CD4-positive, alpha-beta T cell (primary cell): ENCODE measurements at places on chromosomes 11 and 22.

DNA sequence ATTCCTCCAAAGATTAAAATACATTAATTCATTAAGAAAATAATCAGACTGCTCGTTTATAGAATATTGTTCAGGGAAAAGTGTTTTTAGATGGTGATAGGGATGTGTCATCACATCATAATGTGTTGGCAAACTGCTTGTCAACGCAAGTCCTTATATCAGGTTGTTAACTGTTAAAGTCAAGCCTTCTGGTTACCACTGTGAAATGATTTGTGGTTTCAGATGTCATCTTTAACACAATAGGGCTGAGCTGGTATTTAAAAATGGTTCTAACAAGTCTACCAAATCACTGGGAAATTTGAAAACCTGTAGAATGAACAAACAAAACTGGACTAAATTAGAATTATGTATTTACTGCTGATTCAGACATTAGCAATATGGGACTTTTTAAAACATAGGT, 2.4 kb upstream of the MMP13 start:
- no peak for DNase-seq

DNA sequence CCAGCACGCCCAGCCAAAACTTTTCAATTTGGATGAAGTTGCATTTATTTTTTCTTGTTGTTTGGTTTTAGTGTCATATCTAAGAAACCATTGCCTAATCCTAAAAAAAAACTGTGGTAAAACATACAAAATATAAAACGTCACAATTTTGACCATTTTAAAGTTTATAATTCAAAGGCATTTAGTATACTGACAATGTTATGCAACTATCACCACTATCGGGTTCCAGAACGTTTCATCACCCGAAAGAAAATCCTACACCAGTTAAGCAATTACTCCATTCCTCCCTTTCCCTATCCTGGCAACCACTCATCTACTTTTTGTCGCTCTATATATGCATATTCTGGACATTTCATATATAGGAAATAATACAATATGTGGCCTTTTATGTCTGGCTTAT, 30.5 kb upstream of the PHOX2A start:
- no peak for DNase-seq

DNA sequence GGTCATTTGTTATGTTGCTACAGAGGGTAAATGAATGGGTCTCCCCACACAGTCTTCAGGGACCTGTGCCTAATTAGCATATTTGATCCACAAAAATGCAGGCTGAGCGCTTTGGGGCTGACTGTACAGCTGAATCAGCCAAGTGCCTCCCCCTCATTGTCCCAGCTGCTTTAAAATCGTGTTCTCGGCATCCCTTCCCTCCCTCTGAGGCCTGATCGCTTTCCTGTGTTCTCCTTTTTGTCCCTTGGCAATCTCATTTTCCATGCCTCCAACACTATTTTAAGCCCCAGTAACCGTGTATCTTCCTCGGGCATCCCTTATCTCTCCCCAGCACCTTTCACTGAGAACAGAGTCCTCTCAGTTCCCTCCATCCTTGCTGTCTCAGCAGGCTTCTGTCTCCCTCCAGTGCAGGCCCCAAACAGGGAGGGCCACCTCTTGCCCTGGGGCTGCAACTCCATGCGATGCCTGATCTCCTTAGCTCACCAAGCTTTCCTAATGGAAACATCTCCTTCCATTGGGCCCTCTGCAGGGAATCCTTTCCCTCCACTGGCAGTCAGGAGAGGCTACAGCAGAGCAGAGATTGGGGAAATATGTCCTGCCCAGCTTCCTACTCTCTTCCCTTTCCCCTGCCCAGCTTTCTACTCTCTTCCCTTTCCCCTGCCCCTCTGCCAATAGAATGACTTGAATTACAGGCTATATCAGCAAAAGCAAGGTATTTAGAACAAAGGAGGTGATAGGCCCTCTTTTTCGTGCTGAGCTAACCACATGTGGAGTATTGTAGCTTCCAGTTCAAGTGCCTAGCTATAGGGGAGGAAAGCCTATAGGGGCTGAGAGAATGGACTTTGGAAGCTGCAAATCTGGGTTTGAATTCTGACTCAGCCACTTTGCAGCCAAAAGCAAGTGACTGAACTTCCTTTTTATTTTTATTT, 13.8 kb downstream of the UQCR10 start:
- no peak for DNase-seq

GRCh38 chr22:36027935-36028645, 534 bp downstream of the RBFOX2 start:
- DNase-seq = no peak

- DNase-seq = no peak
Measured at GRCh38 chr11:9438611-9439010, 22.2 kb upstream of the ZNF143 start.

DNA sequence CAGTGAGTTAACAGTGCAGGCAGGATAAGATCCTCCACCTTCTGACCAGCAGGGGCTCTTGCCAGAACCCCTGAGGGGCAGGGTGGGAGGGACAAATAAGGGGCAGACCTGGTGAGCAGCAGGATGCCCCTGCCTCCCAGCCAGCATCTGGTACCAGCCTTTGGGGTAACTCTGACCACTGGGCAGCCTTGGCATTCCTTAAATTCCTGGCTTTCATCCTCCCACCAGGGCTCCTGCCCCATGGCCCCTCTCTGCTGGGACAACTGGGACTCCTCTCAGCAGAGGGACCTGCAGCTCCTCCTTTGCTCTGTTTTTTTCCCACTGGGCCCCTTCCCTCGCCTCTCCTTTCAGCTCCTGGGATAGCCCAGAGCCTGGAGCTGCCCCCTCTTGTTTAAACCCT, 98.0 kb upstream of the CD82 start:
- DNase-seq = no peak

DNA sequence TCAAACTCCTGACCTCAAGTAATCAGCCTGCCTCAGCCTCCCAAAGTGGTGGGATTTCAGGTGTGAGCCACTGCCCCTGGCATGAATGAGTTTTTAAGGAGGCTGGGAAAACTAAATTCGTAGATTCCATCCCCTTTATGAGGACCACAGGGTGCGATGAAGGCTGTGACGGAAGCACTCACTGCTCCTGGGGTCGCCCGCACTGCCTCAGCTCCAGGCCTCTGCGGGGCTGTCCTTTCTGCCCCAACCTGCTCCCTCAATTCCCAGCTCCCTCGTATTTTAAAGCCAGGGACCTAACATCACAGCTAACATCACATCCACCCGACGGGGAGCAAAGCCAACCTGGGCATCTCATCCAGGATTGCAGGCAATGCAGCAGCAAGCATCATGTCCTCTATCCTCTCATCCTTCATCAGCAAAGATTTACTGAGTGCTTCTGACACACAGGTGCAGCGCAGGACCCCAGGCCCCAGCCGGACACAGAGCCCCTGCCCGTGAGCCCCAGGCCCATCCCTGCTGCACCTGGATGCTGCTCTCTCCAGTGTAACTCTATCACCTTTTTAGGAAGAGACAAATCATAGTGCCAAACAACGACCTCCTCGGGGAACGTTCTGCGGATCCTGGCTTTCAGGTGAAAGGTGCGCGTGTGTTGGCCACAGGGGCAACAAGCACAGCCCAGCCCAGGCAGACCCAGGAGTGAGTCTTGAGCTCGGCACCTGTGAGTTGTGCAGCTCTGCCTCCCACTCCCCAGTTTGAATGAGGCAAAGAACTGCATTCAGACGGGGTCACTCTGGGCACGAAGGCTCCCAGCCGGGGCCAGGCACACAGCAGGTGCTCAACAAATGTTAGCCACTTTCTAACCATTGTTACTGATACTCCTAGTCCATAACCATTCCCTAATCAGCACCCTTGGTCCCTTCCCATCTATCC, 134.3 kb downstream of the CRYBB2 start:
- DNase-seq = no peak

DNA sequence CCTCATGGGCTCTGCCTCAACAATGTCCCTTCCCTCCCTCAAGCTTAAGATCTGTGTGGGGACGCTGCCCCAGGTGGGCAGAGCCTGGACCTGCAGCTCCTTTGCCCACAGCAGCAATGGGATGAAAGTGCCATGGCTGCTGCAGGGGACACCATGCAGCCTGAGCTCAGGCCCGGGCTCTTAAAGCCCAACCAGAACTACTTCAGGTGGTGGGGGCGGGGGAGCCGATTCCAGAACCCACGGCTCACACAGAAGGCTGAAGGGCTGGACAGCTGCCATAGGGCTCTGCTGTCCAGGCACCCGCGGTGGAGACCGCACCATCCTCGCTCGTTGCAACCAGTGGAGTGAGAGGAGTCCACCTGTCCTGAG, 12.5 kb downstream of the CHID1 start:
- DNase-seq = no peak

DNA sequence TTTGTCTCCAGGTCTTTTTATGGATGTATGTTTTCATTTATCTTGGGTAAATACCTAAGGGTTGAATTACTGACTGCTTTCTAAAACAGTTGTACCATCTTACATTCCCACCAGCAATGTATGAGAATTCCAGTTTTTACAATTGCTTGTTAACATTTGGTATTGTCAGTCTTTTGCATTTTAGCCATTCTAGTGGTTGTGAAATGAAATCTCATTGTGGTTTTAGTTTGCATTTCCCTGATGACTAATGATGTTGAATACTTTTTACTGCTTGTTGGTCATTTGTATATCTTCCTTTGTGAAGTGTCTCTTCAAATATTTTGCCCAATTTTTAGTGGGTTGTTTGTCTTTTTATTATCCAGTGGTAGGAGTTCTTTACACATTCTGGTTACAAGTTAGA, 92.8 kb downstream of the ARFGAP2 start:
- DNase-seq = no peak

DNA sequence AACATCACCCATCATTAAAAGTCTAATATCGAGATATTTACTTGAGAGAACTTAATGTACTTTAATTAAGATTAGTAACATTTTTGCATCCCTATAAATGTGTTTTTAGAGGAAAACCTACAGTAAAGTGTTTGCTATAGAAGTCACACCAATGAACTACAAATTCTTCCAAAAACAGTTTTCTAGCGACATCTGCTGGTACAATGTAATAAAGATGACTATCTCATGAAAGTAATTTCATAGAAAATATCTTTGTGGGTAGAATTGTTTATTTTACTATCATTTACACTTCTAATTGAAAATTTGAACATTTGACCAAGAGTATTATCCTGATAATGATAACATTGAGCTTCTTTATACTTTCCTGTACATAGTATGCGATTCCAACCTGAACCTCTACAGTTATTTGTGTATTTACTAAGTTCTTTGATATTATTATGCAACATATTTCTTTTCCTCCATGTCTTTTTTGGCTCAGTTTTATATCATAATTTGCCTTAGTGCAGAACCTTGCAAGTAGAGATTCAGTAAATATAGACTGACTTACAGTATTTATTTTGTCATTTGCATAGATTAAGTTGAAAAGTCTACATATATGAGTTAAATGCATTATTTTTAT, 252.7 kb downstream of the TMEM135 start:
- DNase-seq = peak; percentile 64

DNA sequence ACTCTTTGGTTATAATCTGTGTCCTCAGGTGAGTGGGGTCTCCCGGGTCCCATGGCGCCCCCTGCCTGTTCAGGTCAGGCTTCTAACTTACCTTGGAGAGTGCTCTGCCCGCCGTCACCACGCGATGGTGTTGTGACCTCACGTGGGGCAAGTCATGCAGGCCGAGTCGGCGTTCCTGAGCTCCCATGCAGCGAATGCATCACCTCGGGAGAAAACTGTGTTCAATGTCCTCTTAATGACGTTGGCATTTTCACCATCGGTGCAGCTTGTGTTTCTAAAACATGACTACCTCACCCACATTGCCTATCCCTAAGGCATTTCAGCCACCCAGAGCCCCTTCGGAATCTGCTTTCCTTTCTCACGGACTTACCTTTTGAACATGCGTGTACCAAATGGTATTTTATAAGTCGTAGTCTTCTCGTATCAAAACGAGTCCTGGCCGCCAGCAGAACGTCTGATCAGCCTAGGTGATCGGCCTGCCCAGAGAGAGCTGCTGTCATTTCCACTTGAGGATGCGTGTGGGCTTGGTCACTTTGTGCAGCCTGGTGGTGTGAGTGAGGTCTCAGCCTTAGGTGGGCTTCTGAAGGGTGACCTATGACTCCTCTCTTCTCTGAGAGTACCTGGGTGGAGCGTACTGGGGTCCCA, 64.8 kb downstream of the TBC1D22A start:
- no peak for DNase-seq

GRCh38 chr22:24319451-24319850, 48.8 kb downstream of the SPECC1L start:
- DNase-seq = no peak

- DNase-seq = no peak
Measured at GRCh38 chr11:3753110-3753509, 44.2 kb downstream of the NUP98 start.

GRCh38 chr11:77558380-77558779, 31.4 kb upstream of the AQP11 start:
- DNase-seq = no peak

DNA sequence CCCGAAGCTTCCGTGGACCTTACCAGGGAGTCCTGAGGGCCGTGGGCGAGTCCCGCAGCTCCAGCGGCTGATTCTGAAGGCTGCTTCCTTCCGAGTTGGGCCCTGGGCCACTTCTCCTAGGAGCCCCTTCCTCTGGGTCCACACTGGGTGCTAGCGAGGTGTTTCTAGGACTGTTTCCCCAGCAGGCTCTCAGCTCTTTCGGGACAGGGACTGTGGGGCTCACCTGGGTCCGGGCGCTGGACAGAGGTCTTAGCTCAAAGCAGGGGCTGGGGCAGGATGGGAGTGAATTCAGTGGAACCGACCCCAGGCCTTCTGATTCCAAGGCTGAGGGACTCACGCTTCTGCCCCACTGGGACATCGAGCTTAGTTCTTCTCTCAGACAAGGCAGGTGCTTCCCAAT, 29.3 kb upstream of the CSNK1E start:
- DNase-seq = no peak
